ENCODE measurements at places on chromosomes 3 and 15.
A peak's percentile ranks its signal among the peaks of the same experiment; 100 is the strongest.

DNA sequence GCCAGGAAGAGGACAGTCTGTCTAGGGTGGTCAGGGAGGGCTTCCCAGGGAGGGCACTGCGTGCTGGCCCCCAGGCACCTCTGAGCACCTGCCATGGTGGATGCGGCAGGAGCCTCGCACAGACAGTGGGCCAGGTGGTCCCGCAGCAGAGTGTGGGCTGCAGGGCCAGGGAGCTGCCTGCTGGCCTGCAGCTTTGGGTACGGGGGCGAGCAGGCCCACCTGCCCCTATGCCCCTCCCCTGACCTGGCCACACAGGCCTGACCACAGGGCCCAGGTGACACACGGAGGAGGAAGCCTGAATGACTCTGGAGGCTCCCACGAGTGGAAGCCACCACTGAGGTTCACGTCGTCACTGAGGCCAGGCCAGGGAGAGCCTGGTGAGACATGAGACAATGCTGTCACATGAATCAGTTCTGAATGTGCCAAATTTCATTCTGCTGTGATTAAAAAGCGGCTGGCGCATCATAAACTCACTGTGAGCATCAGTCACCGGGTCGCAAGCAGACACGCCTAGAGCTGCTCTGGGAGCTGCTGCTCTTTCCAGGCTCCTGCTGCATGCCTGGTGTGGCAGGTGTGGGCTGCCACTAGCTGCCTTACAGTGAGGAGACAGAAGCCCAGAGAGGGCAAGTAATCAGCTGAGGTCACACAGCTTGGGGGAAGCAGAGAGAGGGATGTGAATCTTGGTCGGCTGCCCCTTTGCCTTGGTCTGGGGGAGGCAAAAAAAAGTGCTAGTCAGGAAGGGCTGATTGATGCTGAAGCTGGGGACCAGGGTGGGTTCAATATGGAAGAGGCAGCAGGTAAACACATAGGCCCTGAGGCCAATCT is 39.5 kb upstream of the IQSEC1 start:
- no peak for DNase-seq

- DNase-seq = no peak
Measured at GRCh38 chr3:45486926-45487325, 98.5 kb downstream of the LARS2 start.

DNA sequence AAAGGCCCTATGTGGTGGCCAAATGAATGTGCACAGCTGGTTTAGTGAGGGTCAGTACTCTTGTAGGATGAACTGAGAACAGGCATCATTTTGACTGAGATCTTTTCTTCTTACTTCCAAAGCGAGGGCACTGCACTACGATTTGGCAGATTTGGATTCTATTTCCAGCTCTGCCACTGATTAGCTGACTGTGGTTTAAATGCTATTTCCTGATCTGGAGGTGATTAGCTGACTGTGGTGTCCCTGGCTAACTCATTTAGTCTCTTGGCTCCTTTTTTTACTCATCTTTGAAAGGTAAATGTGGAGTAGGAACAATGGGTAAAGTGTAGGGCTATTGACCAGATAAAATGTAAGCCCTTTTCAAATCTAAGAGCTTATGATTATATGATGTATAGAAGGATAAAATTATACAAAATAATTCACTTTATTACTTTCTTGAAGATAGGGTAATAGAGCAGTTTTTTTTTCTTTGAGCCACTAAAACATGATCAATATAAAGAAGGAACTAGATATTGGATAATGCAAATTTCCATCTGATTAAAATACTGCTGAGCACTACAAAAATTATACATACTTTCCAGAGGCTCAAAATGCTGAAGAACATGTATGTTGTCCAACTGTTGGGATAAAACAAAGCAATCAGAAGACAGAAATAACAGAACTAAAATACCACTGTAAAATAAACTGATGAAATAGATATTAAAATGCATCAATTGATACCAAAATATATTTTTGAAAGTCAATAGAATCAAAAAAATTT is 39.7 kb upstream of the PLOD2 start:
- no peak for DNase-seq

GRCh38 chr15:29242456-29243242 is 27.0 kb downstream of the NSMCE3 start:
- no peak for DNase-seq

GRCh38 chr3:54188176-54188791 is 65.9 kb downstream of the CACNA2D3 start:
- peak; percentile 1 for DNase-seq

GRCh38 chr3:133862161-133862560 is 33.5 kb downstream of the RAB6B start:
- no peak for DNase-seq

- DNase-seq = no peak
Measured at GRCh38 chr3:186869253-186870100, 27.0 kb downstream of the ADIPOQ start.

- no peak for DNase-seq
Measured at GRCh38 chr3:116929505-116930222, 220.1 kb downstream of the TUSC7 start.

GRCh38 chr3:165683947-165684346 is 153.3 kb downstream of the BCHE start:
- DNase-seq = no peak

DNA sequence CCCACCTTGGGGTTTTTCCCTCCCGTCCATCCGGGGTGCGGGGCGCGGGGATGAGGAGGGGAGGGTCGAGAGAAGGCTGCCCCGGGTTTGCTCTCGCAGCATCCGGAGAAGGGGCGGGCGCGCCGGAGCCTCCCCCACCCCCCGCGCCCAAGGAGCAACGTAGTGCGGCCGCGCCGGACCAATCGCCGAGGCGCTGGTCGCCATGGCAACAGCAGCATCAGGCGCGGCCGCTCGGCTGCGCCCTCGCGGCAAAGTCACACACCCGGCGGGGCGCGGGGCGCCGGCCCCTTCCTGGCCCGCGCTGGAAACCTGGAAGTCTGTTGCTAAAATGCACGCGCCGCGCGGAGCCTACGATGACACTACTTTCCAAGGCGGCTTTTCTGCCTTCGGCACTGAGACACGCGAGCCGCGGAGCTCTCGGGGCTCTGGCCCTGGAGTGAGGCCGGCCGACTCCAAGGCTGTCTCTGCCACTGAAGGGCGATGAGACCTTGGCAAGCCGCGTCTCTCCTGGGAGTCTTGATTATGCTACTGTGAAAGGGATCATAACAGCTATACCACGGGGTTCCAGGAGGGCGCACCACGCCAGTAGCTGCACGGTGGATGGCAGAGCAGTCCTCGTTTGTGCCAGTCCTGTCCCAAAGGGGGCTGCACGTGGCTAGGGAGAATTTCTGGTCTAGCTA is at the start of gene IQSEC1:
TSS of gene IQSEC1 (minus strand) at position 104 of the 680 bp plus-strand sequence. CDS start 415 bp downstream, outside the sequence.
- no peak for DNase-seq

- DNase-seq = no peak
Measured at GRCh38 chr3:191362524-191363090, 32.3 kb upstream of the UTS2B start.

- DNase-seq = no peak
Measured at GRCh38 chr3:41853540-41854196, 108.2 kb downstream of the ULK4 start.

- no peak for DNase-seq
Measured at GRCh38 chr15:28975766-28976179, 90.0 kb downstream of the APBA2 start.

- DNase-seq = no peak
Measured at GRCh38 chr3:53164911-53165310, 3.9 kb downstream of the PRKCD start.

GRCh38 chr3:72279068-72279604 is 494.2 kb upstream of the PROK2 start:
- DNase-seq = no peak

DNA sequence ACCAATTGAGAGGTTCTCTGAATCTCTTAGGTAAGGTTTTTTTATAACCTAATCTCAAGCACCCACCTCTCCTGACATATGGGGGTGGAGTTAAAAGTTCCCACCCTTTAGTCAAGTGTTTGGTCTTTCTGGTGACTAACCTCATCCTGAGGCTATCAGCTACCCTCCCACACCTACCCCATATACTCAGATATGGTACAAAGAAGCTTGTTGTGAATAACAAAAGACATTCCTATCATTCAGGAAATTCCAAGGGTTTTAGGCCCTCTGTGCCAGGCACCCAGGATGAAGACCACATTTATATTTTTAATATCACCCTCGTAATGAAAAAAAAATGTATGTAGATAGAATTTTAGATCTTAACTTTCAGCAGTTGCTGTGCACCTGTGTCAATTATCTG is 9.0 kb downstream of the CHMP2B start:
- DNase-seq = no peak

DNA sequence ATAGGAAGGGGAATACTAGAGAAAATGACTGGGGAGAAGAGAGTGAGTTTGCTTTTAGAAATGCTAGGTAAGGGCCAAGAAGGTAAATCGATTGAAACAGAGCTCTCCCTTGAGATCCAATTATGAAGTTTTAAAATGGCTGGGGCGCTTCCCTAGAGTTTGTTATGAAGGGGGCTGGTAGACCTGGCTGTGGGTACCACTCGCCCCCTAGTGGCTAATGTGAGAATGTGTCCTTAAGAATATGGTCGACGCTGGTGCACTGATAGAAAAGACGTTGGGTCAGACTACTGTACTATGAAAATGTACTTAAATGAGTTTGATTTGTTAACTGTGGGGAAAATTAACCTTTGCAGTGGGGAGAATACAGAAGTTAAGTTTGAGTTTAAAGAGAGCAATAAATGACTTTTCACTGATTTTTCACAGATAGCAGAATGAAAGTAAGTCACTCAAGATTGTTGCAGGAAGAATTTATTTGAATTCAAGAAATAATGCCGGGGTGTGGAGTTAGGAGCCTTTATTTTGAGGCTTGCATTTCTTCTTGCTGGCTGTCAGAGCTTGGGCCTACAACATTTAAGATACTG is 9.2 kb downstream of the TMPRSS7 start:
- DNase-seq = peak; percentile 50

DNA sequence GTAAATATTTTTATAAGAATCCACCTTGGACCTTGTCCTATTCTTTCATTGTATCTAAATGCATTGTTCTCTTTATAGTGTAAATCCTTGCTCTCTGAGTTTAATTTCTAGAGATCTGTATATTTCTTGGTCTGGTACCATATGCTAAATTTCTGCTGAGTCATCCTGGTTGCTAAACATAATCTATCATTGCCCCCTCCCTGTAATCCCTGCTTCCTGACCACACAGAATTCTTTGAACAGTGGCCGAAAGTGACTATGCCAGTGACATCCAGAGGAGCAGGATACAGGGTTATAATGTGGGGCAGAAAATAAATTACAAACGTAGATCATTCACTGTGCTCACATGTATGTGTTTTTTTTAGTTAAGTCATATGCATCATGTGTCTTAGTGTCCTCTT is 143.1 kb downstream of the DIPK2A start:
- DNase-seq = no peak

Data from smooth muscle cell of the brain vasculature (primary cell).